Anterior cingulate cortex (tissue), 58 donors: ENCODE measurements at places on chromosomes 1 and 21.

- no peak for DNase-seq
Observed at GRCh38 chr1:211609120-211610024, 30.4 kb upstream of the SLC30A1 start.

DNA sequence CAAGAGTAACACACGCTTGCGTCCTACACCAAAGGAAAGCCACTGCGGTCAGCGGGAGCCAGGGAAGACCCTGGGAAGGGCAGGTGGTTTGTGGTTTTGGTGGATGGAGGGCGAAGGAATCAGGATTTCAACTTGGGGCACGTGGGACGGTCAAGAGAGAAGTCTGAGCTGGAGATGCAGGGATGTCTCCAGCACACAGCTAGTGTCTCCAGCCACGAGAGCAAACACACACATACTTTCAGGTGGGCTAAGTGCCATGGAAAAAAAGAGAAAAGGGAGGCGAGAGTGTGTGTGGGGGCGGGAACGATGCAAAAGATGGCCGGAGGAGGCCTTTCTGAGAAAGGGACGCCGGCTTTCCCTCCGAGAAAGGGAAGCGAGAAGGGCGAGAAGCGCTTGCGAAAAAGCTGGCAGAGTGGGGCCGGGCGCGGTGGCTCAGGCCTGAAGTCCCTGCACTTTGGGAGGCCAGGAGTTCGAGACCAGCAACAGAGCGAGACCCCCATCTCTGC is 1.4 kb upstream of the SRRM1 start:
- peak; percentile 16 for DNase-seq

GRCh38 chr1:6298940-6299465 is 38.1 kb upstream of the GPR153 start:
- no peak for DNase-seq

DNA sequence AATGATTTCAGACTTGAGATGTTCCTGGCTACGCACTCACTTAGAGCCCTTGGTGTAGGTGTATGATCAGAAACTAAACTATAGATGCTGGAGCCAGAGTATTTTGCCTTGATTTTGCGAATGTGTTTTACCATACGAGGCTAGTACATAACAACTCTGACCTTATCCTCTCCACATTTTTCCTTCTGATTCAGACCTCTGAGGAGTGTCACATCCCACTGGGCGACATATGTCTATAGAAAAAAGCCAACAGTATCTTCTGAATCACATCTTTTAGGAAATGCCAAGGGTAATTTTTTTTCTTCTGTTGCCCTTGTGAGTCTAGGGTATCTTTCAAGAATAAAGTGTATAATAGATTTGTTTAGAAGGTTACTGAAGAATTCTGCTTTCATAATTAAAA is 49.6 kb downstream of the AK4 start:
- DNase-seq: no peak

GRCh38 chr1:55640708-55641473 is 425.7 kb upstream of the USP24 start:
- DNase-seq: peak; percentile 1

GRCh38 chr1:233112186-233113008 is 162.0 kb downstream of the NTPCR start:
- DNase-seq: no peak

DNA sequence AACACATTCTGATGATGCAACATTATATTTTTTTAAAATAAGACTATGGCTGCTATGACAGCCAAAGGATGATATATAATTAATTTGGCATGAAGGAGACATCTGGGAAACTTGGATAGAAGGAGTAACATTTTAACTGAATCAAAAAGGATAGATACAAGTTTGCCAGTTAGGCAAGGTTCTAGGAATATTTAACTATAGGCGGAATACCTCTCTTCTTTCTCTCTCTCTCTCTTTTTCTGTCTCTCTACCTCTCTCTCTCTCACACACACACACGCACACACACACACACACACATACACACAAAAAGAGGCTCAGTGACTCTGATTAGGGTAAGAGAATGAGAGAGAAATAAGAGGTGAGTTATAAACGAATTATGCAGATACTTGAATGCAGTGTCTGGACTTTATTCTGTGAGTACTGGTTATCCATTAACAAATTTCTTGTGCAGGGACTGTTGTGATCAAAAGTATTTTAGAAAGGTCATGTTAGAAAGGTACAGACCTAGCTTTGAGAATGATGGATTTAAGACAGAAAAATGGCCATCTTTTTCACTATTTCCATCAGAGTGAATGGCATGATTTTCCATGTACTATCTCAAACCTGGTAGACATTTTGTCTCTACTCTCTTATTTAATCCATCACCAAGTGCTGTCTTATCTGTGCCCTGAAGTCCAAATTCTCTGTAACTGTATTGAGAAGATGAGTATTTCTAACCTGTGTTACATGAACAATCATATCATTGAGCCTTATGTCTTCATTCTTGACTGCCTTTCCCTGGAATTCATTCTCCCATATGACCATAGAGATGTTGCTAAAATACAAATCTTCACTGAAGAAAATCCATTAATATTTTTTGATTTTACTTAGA is 1106.9 kb upstream of the ADGRL4 start:
- no peak for DNase-seq

GRCh38 chr1:203103216-203103615 is 17.4 kb upstream of the MYOG start:
- no peak for DNase-seq

DNA sequence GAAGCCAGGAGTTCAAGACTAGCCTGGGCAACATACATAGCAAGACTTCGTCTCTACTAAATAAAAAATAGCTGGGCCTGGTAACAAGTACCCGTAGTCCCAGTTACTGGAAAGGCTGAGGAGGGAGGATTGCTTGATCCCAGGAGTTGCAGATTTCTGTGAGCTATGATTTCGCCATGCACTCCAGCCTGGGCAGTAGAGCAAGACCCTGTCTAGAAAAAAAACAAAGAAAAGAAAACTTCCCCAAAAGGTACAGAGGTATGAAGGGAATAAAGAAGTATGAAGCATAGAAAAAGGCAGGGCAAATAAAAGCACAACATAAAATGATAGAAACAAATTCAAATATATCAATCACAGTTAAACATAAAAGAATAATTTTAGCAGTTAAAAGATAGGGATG is 28.7 kb downstream of the RPRD2 start:
- no peak for DNase-seq

DNA sequence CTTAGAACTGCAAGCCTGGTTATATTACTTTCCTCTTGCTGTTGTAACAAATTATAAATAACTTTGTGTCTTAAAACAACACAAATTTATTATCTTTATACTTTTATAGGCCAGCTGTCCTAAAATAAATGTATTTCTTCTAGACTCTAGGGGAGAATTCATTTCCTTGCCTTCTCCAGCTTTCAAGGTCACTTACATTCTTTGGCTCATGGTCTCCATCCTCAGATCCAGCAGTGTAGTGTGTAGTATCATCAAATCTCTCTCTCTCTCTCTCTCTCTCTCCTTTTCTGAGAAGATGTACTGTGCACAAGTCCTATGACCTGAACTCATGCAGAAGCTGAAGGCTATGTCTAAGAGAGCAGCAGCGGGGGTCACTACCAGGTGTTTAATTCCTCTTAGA is 1510.6 kb downstream of the MRPL39 start:
- no peak for DNase-seq

DNA sequence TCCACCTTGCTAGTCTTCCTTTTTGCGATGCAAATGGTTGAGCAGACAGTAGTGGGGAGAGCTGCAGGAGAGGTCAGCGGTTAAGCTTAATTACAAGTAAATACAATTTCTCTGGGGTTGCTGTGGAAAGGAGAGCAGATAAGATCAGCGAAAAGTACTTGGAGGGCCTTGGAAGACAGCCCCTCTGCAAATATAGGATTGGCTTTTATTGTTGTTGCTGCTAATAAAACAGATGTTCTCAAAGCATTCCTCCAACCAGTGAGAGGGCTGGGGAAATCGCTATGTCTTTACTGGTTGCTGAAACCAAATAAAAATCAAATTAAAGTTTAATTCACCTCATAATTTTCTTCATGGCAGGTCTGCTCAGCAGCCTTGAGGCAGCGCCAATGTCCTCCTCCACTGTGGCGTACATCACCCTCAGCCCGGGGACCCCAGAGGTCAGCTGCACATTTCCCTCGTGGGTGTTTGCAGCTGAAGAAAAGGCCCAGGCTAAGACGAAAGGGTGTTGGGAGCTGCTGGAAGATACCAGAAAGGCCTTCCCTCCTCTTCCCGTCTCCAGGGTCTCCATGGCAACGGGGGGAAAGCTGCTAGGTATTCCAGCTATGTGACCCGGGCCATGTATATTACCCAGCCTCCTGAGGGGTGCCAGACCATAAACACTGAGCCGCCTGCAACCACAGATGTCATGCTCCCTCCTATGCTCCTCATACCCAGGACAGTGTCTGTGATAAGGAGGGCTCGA is 54.6 kb upstream of the POU2F1 start:
- no peak for DNase-seq

GRCh38 chr1:174222166-174222949 is 63.0 kb downstream of the RABGAP1L start:
- DNase-seq: no peak
